ENCODE measurements at places on chromosomes 2 and 18.

- DNase-seq = no peak
Measured at GRCh38 chr2:143140864-143141661, 11.8 kb downstream of the ARHGAP15 start.

GRCh38 chr2:220469201-220469600 lies 841.8 kb downstream of the SLC4A3 start:
- DNase-seq = no peak

DNA sequence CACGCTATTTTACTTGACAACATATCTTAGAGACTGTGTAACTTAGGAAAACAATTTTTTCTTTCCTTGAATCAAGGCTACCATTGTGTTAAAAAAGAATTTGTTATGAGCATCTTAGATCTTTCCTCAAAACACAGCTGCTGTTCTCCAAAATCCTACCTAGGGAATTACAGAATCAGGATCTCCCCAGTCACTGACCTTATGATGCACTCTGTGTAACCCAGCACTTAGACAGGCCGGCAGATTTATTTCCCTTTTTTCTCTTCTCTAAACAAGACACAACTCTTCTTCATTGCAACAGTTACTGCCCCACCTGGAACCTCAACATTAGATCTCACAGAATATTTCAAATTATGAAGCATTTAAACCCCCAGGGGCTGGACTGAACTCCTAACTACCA lies 13.5 kb upstream of the C2orf15 start:
- DNase-seq = no peak

DNA sequence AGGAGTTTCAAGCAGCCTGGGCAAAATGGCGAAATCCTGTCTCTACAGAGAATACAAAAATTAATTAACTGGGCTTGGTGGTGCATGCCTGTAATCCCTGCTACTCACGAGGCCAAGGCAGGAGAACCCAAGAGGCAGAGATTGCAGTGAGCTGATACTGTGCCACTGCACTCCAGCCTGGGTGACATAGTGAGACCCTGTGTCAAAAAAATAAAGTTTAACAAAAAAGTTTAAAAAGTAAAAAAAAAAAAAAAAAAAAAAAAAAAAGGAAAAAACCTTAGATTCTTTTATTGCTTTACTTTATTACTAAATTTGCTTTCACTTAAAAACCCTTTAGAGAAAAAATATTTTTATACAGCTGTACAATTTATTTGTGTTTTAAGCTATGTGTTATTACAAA lies 10.7 kb downstream of the CREB1 start:
- no peak for DNase-seq

DNA sequence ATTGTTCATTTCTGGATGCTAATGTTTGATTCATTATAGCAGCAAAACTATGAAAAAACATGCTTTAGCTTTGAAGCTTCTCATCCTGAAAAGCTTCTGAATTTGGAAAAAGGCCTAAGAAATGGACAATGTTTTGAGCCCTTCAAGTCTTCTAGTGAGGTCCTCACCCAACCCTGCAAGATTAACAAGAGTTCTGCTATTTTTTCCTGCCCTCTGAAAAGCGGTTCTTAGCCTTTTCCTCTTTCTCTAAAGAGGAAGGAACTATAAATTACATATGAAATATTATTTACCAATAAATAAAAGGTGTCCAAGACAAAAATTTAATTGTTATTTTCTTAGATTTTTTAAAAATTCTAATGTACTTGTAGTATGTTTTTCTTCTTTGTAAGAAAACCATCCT lies 19.9 kb upstream of the CDH19 start:
- DNase-seq = no peak

DNA sequence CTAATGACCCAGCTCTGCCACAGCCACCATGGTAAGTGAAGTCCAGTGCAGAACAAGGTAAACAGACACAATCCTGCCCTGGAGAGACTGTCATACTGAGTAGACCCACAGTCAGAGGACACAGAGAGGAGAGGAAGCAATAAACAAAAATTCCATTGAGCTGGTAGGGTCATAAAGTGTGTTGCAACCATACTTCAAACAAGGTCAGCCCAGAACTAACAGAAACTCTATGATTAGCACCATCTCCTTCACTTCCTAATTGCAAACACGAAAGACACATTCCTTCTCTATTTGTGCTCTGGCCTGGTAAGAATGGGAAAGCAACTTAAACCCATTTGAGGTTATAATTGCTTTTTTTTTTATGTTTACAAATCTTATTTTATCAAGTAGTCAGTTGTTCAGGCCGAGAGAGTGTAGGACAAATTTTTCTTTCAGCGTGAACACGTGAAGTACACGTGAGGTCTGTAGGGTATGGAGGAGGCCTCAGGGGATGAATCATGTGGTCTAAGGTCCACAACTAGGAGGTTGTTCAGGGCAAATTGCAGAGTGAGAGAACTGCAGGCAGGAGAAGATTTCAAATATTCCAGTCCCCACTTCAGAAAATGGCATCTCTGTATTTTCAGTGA lies 71.4 kb upstream of the GLS start:
- no peak for DNase-seq

GRCh38 chr2:149972066-149972465 lies 384.5 kb upstream of the MMADHC start:
- no peak for DNase-seq

DNA sequence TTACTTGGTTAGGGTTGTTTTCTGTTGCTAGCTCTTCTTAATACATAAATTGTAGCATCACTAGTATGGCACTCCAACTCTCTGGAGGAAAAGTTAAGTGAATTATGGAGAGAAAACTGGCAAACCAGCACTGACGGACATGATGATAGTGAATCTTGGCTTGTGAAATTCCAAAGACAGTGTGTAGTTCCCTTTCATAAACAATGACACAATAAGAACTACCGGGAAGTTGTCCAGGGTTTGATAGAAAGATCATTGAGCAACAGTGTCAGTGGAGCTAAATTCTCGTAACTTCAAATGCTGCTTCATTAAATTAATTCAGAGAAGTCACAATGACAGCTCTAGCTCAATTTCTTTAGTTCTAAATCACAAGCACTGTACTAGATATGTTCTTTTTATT lies 66.5 kb downstream of the RIT2 start:
- no peak for DNase-seq

GRCh38 chr18:4453567-4453873 lies 1.6 kb downstream of the DLGAP1 start:
- DNase-seq = no peak

- no peak for DNase-seq
Measured at GRCh38 chr2:202771336-202771735, 100.2 kb downstream of the ICA1L start.

- DNase-seq = no peak
Measured at GRCh38 chr2:46392561-46393346, 86.6 kb upstream of the TMEM247 start.

GRCh38 chr2:125562924-125563323 lies 1093.0 kb upstream of the GYPC start:
- DNase-seq = no peak

Data from GF-D8 (cell line).